Psoas muscle (tissue), 8 donors: ENCODE measurements at places on chromosomes 11 and 22. TPM values are rescaled to one million over a fixed set of nuclear protein-coding genes. Genes with fewer than 3 reads are reported as not detected.

Gene MFRP
- polyA plus RNA-seq: 0.01 TPM

Gene RAB36
- polyA plus RNA-seq: not detected

Gene MMP12
- polyA plus RNA-seq: not detected

Gene STX3
- polyA plus RNA-seq: 6.1 TPM

Gene DDTL
- polyA plus RNA-seq: 0.94 TPM

Gene NXPE4
- not detected for polyA plus RNA-seq

Gene FEN1
- 17.1 TPM for polyA plus RNA-seq

Gene A4GALT
- polyA plus RNA-seq: 24.7 TPM

Gene SCUBE1
- 0.06 TPM for polyA plus RNA-seq

Gene SLC1A2
- 0.70 TPM for polyA plus RNA-seq

Gene CST6
- polyA plus RNA-seq: not detected

Gene ACTN3
- polyA plus RNA-seq: 15.1 TPM

Gene ART1
- 2.9 TPM for polyA plus RNA-seq

Gene DAGLA
- polyA plus RNA-seq: 0.57 TPM

Gene SERHL2
- polyA plus RNA-seq: 0.96 TPM

Gene PLAAT2
- not detected for polyA plus RNA-seq

Gene KREMEN1
- polyA plus RNA-seq: 8.8 TPM

Gene ANKK1
- not detected for polyA plus RNA-seq

Gene PRRG4
- polyA plus RNA-seq: 0.58 TPM

Gene MIAT
- 0.13 TPM for polyA plus RNA-seq

Gene DENND6B
- polyA plus RNA-seq: 0.81 TPM

Gene OR52A1
- not detected for polyA plus RNA-seq

Gene MMP10
- not detected for polyA plus RNA-seq

Gene PYGM
- 511 TPM for polyA plus RNA-seq

Gene CHST1
- 1.2 TPM for polyA plus RNA-seq

Gene LRRC10B
- 0.40 TPM for polyA plus RNA-seq

Gene CD3E
- 0.22 TPM for polyA plus RNA-seq

Gene MAML2
- polyA plus RNA-seq: 0.97 TPM

Gene CFAP68
- polyA plus RNA-seq: 4.4 TPM
